ENCODE measurements at places on chromosomes 12 and 14.
A peak's percentile ranks its signal among the peaks of the same experiment; 100 is the strongest.

DNA sequence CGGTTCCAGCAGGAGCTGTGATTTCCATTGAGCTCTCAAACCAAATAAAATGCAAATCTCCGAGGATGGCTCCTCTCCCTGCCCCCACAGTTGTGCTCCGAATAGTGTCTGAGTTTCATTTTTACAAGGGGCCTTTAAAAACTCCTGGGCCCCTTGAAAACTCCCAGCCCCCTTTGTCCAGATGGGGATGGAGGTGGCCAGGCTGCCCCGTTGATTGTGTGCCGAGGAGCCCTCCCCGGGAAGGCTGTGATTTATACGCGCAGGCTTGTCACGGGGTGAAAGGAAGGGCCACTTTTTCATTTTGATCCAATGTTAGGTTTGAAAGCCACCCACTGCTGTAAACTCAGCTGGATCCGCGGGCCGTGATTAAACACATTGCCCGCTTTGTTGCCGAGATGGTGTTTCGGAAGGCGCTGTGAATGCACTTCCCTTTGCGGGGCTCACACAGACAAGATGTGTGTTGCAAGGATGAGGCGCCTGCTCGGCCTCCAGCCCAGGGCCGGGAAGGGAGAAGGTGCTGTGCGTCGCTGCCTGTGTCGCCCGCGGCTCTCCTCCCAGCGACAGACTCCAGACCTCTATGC lies 98.8 kb downstream of the TMEM132C start:
- no peak for DNase-seq

DNA sequence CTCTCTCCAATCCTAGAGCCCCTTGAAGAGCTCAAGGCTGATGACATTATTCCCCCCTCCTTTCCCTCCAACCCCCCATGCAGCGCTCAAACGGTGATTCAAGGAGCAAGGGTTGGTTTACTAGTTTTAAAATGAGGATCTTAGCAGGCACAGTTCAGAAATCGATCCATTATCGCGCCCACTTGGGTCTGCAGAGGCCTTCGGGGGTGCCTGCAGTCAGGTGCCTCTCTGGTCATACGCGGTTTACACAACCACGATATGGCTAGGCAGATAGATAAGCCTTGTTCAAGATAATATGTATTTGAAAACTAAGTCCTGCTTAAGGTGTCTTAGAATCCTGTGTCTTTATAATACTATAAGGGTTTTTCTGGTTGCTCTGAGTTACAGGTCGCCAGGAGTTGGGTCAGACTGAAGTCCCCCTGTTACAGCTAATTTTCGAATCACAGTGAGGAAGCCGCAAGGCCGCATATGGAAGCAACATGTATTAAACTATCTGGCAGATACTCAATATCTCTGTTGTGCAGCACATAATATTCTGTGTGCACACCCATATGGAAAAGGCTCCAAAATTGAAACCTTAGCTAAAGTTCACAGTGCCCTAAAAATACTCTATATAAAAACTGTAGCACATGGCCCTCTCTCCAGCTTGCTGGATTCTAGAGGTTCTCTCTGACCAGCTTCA lies 10.0 kb downstream of the BHLHE41 start:
- DNase-seq, result no peak

- DNase-seq, result peak; percentile 40
These were observed 1.4 kb upstream of the ASIC1 start for GRCh38 chr12:50055831-50056638.

DNA sequence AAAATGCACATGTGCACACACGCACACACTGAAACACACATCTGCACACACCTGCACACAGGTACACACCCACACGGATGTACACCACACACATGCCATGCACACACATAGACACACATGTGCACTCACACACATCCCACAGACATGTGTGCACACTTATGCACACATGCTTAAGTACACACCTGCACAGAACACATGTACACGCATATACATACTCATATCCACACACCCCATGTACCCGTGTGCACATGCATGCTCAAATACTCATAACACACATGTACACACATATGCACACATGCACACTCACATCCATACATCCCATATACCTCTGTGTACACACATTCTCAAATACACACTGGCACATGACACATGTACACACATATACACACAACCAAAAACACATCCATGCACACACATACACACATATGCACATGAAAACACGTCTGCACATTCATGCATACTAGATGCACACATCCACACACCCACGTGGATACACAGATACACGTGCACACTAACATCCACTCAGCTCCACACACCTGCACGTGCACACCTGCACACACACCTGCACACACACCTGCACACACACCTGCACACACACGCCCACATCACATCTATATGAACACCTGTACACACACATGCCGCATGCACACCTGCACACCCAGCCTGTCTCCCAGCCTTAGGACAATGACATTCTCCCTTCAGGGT lies 336.7 kb downstream of the ADGRD1 start:
- no peak for DNase-seq

DNA sequence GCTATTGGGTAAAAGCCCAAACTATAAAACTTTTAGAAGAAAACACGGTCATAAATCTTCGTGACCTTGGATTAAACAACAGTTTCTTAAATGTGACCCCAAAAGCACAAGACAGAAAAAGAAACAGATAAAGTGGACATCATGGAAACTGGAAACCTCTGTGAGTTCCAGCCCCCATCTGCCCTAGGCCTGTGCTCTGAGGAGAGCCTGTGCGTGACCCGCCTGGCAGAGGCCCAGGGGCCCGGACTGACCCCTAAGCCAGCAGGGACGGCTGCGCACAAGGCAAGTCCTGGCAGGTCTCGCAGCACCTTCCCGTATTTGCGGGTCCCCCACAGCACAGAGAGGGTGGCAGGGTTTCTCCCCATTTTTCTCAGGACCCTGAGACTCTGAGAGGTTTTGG lies 76.0 kb downstream of the CHGA start:
- DNase-seq, result no peak

DNA sequence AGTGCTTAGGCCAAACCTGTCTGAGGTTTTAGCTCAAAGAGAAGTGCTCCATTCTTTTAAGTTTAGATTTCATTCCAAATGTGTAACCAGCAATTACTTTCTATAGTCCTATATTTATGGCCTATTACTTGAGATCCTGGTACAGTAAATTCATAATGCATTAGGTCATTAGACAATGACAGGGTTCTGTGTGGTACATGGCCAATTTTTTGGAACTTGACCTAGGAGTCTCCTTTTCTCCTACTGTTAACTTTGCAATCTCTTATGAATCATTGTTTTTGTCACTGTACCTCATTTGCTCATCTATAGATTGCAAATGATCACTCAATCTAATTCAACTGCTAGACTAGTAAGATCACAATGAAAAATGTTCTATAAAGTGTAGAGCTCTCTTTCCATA lies 136.7 kb downstream of the PDE3A start:
- DNase-seq, result no peak

- DNase-seq, result no peak
These were observed 76.8 kb downstream of the NINJ2 start for GRCh38 chr12:586318-587071.

GRCh38 chr12:16880864-16881285 lies 274.9 kb upstream of the LMO3 start:
- DNase-seq, result peak; percentile 57

- no peak for DNase-seq
These were observed 42.7 kb downstream of the SYNE2 start for GRCh38 chr14:63895510-63895909.

DNA sequence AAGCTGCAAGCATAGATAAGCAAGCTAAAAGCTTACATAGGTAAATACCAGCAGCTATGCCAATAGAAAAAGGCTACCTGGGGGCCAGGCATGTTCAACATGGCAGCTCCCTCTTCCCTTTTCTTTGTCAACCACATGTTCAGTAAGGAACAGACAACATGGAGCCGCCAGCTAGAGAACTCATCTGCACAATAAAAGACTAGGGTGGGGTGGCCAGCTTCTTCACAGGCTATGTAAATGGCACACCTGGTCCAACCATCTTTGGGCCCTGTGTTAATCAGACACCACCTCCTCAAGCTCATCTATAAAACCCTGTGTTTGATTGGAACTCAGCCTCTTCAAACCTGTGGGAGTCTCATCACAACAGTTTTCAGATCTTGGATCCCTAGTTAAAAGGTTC lies 129.7 kb upstream of the TMPO start:
- DNase-seq, result no peak

GRCh38 chr12:129049917-129050316 lies 196.6 kb downstream of the GLT1D1 start:
- DNase-seq, result no peak

GRCh38 chr12:47004634-47005033 lies 74.8 kb upstream of the PCED1B start:
- no peak for DNase-seq

GRCh38 chr12:62194616-62195015 lies 65.6 kb upstream of the USP15 start:
- no peak for DNase-seq

- DNase-seq, result no peak
These were observed 8.8 kb downstream of the STK38L start for GRCh38 chr12:27252934-27253333.

- DNase-seq, result no peak
These were observed 201.8 kb downstream of the ESR2 start for GRCh38 chr14:64092338-64092737.

GRCh38 chr12:18071336-18071735 lies 18.7 kb downstream of the RERGL start:
- no peak for DNase-seq

DNA sequence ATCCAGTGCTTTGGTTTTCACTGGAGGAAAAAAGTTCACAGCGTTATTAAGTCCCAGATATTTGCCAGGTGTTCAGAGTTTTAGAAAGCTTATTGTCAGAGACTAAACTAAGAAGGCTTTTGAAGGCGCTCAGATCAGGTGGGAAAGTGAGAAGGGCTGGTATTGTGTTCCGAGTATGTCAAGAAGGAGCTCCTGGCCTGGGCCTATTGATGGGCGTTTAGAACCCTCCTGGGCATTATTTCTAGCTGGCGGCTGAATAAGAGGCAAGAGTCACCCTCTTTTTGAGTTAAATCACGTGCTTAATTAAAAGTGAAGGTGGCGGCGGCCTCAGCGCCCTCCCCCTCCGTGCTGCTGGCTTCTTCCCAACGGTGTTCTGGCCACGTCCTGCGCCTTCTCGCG lies 20.9 kb upstream of the GNS start:
- DNase-seq, result no peak

DNA sequence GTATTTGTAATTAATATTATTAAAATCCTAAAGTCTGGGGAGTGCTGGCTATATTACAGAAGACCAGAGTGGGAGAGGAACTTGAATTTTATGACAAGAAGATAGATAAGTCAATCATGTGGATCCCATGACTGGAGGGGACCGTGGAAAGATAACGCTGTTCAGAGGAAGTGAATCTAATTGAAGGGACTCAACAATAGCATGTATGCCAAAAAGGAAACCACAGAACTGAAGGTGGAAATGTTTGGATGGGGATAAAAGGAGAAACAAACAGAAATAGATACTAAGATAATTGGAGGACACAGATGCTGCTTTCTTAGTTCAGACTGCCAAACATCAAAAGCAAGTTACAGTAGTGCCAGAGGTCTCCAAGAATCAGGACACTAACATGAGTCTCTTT lies 21.1 kb downstream of the OR6J1 start:
- peak; percentile 3 for DNase-seq

DNA sequence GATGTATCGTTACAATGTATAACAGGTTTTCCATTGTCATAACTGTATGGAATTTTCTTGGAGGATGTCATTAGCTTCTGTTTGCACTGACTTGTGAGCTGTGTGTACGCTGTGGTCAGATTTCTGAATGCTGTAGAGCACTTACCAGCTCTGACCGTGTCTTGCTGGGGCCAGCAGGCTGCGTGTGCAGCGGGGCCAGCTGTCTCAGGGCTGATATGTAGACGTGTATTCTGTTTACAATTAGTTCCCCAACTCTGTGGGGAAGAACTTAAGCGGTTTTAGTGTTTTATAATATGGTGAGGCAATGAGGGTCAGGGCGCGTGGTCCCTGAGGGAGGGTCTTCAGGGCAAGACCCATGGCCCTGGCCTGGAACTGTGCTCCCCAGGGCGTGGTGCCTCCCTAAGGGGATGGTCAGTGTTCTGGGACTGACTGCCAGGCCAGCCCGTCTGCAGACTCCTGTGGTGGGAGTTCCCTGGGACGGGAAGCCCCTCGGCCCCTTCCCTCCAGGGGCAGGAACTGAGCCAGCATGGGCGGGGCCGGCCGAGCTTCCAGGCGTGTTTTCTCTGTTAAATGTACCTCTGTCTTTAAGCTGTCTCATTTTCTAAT lies 18.7 kb downstream of the XRCC3 start:
- DNase-seq, result no peak

DNA sequence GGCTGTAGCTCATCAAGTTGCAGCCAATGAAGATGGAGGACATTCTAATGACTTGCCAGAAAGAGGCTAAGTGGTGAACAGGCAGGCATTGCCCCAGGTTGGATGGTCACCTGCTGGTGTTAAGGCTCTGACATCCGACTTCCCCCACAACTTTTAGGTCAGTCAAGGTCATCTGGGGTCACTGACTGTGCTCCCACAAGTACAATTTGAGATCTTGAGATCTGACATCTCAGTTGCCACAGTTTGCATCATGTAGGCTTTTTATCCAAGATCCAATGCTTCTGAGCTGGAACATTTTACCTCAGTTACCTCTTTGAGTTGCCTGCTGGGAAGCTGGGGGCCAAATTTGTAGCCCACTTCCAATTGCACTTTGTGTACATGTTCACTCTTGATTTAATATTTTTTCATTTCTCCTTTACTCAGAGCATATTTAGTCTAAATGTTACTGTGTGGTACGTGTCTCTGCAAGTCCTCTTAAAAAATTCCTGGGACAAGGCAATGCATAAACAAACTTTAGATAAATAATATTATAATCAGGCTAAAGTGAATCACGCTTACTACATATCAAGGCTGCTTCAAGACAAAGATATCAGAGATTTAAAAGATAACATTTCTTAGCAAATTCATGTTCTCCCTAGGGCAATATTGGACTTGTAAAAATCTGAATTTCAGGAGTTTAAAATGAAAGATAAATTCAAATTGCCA lies 61.4 kb downstream of the SEL1L start:
- DNase-seq, result no peak

- no peak for DNase-seq
These were observed 1.1 kb downstream of the TDG start for GRCh38 chr12:103966736-103967135.

GRCh38 chr12:124242529-124243065 lies 52.3 kb upstream of the RFLNA start:
- no peak for DNase-seq

DNA sequence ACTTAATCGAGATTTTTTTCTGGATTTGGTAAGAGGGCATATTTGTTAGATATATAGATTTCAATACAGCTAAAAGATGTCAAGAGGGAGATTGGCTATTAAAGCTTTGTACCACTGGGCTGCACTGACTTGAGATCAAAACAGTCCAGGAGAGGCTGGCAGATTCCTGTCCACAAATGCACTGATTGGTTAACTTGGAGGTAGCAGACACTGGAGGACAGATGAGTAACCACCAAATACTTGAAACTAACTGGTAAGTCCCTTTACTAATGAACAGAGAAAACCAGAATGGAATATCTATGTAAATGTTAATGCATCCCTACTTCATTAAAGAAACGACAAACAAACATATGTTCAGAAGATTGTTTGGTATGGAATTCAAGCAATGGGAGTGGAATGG lies 416.6 kb downstream of the LRIG3 start:
- no peak for DNase-seq

GRCh38 chr12:112965643-112966042 lies 12.7 kb upstream of the OAS2 start:
- no peak for DNase-seq

GRCh38 chr14:54786838-54787237 lies 115.8 kb downstream of the GCH1 start:
- no peak for DNase-seq

GRCh38 chr14:73055251-73055650 lies 3.1 kb upstream of the RBM25 start:
- DNase-seq, result no peak
